CD4-positive, alpha-beta T cell treated with Interleukin-4 for 1 hour (primary cell): ENCODE measurements at places on chromosomes 6 and 20.

DNA sequence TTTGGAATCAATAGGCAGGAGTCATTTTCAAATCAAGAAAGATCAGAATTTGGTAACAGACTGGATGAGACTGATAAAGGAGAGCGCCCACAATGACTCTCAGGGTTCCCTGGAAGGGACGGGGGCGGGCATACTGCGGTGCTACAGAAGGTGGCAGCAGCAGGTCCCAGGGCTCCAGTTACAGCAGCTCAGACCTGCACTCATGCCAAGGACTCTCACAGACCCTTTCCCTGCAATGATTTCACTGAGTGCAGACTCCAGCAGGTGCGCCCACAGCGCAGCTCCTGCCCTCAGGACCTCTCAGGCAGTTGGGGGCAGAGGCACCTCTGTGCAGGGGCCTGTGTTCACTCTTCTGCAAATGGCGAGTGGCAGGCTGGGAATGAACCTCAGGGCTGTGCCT, 359.8 kb downstream of the ZFAND3 start:
- DNase-seq: no peak

GRCh38 chr6:3908961-3909360, 59.8 kb downstream of the FAM50B start:
- DNase-seq: no peak

- DNase-seq: no peak
These were observed 26.6 kb downstream of the NSFL1C start for GRCh38 chr20:1440024-1440423.

DNA sequence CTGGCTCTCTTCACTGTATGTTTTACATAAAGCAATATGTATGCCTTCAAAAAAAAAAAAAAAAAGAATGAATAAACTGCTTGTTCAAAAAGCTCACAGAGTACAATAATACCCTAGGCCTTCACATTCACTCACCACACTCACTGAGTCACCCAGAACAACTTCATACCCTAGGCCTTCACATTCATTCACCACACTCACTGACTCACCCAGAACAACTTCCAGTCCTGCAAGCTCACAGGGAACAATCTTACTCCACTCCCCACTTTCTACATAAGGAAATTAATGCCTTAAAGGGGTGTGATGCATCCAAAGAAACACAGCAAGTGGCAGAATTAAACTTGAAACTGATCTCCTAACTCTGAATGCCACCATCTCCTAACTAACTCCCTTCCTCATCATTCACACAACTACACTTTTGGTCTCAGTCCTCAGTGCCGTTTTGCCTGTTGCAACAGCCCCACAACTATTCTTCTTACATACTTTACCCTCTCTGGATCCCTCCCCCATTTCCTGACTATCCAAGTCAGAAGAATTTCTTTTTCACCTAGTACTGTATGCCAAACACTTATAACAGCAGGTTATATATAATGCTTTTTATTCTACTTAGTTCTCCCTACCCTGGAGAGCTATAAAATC, 34.2 kb downstream of the NHSL1 start:
- DNase-seq: no peak

DNA sequence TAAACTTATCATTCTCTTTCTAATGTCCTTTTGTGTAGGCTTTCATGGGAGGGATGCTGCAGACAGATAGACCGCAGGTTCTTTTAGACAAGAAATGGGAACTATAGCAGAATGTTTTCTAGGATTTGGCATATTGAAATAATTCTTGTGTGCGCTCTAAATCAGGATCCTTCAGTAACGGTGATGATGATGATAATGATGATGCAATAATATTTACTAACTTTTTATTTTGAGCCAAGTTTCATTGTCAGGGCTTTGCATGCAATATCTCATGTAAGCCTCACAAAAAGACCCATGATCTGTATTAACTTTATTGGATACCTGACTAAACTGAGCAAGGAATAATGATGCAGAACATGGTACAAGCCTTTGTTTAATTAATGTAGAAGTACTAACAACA, 280.1 kb downstream of the HAO1 start:
- no peak for DNase-seq
